ENCODE measurements at places on chromosomes 16 and 17.

DNA sequence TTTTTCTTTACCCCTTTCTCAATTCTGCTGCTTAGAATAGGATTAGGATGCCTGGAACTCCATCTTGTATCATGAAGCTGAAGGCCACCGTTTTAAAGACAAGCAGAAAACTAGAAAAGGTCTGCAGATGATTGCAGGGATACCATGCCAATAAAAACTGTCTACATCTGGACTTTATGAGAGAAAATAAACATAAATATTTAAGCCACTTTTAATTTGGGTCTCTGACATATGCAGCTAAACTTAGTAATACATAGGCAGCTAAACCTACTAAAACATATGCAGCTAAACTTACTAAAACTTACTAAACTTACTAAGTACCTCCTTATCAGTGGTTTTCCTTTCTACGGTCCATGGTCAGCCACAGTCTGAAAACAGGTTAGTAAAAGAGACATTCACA lies 48.4 kb downstream of the FBXL20 start:
- no peak for DNase-seq

DNA sequence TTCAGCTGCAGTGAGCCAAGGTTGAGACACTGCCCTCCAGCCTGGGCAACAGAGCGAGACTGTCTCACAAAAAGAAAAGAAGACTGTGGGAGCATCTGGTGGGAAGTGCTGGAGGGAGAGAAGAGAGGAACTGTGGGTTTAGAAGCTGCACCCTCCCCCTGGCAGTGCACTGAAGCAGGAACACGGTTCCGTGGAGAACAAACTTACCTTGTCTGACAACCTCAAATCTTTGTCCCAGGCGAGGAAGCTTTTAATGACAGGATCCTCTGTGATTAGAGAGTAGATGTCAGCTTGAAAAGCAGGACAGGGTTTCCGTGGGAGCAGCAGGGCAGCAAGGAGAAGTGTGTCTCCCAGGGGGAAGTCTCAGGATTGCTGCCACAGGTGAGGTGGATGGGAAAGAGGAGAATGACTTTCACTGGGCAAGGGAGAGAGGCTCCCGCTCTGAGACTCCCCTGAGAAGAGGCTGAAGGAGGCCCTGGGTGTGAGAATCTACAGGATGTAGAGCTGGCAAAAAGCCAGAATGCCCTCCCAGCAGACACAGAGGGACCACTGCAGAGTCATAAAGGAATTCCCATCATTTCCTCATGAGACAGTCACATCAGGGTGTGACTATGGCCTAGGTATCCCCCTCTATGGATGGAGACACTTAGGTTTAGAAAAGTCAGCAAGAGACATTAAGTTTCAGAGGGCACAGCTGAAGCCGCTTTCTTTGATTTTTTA lies 22.9 kb downstream of the PRR11 start:
- no peak for DNase-seq

- no peak for DNase-seq
Measured at GRCh38 chr17:64135000-64135399, 5.1 kb upstream of the ERN1 start.

DNA sequence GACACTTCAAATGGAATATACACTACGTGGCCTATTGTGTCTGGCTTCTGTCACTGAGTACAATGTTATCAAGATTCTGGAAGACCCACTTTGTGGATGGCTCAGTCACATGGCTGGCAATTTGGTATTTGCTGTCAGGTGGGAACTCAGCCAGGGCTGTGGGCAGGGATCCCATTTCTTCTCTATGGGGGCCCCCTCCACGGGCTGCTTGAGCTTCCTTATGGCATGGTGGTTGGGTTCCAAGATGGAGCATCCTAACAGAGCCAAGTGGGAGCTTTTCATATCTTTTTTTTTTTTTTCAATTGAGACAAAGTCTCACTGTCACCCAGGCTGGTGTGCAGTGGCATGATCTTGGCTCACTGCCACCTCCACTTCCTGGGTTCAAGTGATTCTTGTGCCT lies 18.0 kb upstream of the CEP20 start:
- DNase-seq = no peak

DNA sequence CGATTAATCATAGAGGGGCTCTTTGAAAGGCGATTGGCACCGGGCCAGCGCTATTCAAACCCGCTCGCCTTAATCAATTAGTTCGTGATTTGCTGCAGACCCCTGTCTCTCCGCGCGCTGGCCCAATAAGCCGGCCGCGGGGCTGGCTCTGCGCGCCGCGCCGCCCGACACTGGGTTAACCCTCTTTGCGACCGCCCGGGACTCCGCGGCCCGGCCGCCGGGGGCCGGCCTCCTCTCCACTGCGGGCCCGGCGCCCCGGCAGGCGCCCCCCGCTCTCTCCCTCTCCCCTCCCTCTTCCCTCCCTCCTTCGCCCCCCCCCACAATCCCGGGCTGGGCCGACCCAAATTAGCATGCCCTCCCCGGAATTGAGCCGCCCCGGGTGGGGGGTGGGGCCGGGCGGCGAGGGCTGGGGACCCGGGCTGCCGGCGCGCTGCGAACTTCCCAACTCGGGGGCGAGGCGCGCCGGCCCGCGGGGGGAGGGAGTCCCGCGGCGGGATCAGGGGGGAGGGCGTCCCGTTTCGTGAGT lies 428 bp upstream of the SALL1 start:
- DNase-seq = no peak

DNA sequence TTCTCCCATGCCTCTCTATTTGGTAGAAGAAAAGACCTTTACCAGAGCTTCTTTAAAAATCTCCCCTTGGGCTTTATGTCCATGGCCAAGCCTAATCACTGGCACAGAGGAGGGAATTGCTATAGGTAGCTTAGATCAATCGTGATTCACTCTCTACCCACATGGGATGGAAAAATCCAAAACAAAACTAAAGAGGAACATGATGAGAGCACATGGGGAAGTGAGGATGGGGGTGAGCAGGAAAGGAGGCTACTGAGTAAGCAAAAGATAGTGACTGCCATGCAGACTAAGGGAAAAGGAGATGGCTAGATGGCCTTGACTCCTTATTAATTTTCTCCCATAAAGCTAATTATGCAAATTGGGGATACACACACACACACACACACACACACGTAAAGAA lies 201.2 kb downstream of the HS3ST3A1 start:
- no peak for DNase-seq

DNA sequence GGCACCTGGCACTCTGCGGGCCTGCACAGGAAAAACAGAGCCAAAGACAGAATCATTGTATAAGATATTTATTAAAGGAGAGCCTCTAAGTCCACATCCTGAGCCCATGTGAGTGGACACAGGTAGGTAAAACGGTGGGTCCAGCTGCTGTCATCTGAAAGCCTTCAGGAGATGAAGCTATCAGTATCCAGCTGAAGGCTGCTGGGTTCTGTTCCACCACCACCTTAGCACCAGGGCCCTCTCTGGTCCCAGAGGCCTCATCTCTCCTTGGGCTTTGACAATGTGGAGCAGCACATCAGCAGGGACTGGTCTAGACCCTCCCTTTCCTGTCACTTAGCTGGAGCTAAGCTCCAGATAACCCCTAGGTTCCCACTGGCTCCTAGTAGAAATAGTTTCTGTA lies 7.3 kb downstream of the TMEM106A start:
- DNase-seq = no peak

DNA sequence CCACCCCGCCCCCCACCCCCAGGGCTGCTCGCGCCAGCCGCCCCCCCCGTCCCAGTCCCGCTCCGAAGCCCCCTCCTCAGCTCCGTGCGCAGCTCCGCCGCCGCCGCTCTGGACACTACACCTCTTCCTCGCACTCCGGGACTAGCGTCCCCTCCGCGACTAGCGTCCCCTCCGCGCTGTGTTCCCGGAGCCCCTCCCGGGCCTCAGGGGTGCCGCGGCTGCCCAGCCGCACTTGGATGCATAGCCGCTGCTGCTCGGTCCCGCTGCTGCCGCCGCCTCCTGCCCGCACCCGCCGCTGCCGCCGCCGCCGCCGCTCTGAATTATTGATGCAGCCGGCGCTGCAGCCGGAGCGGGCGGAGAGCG lies at the start of gene CBLN1:
TSS of gene CBLN1 (minus strand) at position 359 of the 363 bp plus-strand sequence. CDS start 373 bp downstream, outside the sequence.
- no peak for DNase-seq

DNA sequence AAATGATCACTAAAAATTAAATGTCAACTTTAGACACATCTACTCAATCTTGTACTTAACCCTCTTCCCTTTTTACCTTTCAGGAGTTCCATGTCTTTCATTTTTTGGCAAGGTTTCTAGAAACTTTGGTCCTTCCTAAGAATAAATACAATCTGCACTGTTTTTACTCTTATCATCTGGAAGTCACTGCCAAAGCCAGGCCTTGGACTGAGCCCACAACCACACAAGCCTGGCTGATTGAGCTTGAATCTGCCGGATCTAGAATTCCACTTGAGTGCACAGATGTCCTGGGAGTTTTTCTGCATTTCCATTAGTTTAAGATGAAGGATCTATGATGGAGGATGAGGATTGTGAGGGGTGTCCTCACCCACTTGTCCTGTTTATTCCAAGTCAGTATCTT lies 126.1 kb downstream of the VPS53 start:
- DNase-seq = no peak

- no peak for DNase-seq
Measured at GRCh38 chr16:90040152-90041023, 21.1 kb upstream of the DBNDD1 start.

- no peak for DNase-seq
Measured at GRCh38 chr17:34242587-34243363, 12.3 kb upstream of the CCL2 start.

- no peak for DNase-seq
Measured at GRCh38 chr17:76783146-76783545, 45.2 kb downstream of the MFSD11 start.

DNA sequence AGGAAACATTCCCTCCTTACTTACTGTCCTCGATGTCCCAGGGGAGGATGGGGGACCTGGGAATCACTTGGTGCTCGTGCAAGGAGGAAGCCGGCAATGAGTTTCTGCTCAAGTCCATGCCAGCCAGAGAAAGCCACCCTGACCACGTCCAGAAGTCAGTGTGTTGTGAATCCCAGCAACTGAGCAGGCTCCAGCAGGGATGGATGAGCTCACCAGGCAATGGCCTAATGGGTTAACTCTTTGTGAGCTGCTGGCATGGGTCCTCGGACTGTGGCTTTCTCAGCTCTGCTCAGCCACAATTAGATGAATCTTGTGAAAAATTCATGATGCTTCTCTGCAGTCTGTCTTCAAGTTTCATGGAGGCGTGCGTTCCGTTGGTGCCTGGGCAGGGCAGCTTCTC lies at the start of gene PIRT:
TSS of gene PIRT (minus strand) at position 167 of the 400 bp plus-strand sequence. CDS start 12,442 bp downstream, outside the sequence.
- no peak for DNase-seq

Measured in stimulated activated CD4-positive, alpha-beta T cell treated with anti-CD3 and anti-CD28 coated beads, Interleukin-12 subunit alpha, Interleukin-12 subunit beta, amount 100 ng/mL, for 4 hours (primary cell).